ENCODE measurements at places on chromosomes 3 and 15.

DNA sequence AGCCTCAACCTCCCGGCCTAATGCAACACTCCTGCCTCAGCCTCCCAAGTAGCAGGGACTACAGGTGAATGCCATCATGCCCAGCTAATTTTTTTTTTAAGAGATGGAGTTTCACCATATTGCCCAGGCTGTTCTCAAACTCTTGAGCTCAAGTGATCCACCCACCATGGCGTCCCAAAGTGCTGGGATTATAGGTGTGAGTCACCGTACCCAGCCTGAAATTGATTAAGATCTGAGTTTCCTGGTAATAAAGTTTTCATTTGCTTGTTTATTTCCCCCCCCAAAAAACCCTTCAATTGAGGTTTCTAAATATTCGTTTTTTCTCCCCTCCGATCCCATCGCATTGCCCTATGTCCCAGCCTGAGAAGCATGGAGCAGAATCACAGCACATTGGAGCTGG is 39.0 kb downstream of the HES1 start:
- DNase-seq, result no peak

GRCh38 chr3:13217736-13218540 is 144.7 kb upstream of the IQSEC1 start:
- no peak for DNase-seq

- DNase-seq, result no peak
Observed at GRCh38 chr3:149226776-149227175, 5.1 kb upstream of the CP start.

DNA sequence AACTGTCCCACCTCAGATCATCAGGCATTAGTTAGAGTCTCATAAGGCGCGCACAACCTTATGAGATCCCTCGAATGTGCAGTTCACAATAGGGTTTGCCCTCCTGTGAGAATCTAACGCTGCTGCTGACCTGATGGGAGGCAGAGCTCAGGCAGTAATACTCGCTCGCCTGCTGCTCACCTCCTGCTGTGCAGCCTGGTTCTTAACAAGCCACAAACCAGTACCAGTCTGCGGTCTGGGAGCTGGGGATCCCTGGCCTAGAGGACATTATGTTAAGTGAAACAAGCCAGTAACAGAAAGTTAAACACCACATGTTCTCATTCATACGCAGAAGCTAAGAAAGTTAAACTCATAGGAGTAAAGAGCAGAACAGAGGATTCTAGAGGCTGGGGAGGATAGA is 47.0 kb downstream of the MAP3K13 start:
- DNase-seq, result no peak

- no peak for DNase-seq
Observed at GRCh38 chr15:38486936-38487335, 33.0 kb downstream of the FAM98B start.

GRCh38 chr3:177244606-177245005 is 47.3 kb upstream of the TBL1XR1 start:
- DNase-seq, result no peak

DNA sequence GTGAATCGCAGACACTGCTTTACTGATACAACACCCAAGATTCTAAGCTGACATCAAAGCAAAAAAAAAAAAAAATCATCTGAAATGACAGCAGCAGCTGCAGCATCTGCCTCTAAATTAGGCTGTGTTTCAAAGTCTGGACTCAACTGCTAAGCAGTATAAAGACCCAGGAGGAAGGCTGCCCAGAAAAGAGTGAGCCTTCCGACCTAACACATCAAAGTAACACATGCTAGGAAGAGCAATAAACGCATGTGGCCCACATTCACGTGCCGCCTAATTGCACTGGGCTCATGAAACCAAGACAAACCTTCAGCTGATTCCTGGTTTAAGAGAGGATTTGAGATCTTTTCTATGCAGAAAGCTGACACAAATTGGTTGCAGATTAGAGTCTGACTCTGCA is 317.1 kb downstream of the ZIC4 start:
- DNase-seq, result no peak

- peak; percentile 14 for DNase-seq
Observed at GRCh38 chr15:64532521-64533315, 72.3 kb downstream of the ZNF609 start.

GRCh38 chr3:16103472-16103871 is 71.0 kb upstream of the GALNT15 start:
- DNase-seq, result peak; percentile 87

- DNase-seq, result no peak
Observed at GRCh38 chr15:25736461-25736860, 126.7 kb downstream of the ATP10A start.

- peak; percentile 100 for DNase-seq
Observed at GRCh38 chr15:52103217-52104207, 9.1 kb downstream of the BCL2L10 start.

GRCh38 chr3:52881871-52882270 is 15.5 kb downstream of the STIMATE start:
- no peak for DNase-seq

GRCh38 chr3:16060945-16061344 is 113.5 kb upstream of the GALNT15 start:
- peak; percentile 98 for DNase-seq

GRCh38 chr3:131658115-131658514 is 155.3 kb upstream of the MRPL3 start:
- DNase-seq, result peak; percentile 3

- DNase-seq, result no peak
Observed at GRCh38 chr15:76503804-76504203, 167.2 kb downstream of the ISL2 start.
